Ureter (tissue), 1 donor: ENCODE measurements at places on chromosomes 4 and X. TPM values are rescaled to one million over a fixed set of nuclear protein-coding genes. Genes with fewer than 3 reads are reported as not detected.

Gene COL4A5
- total RNA-seq = 94.6 TPM

Gene RBMXL3
- total RNA-seq = not detected

Gene USP17L21
- not detected for total RNA-seq

Gene CXXC4
- 1.4 TPM for total RNA-seq

DNA sequence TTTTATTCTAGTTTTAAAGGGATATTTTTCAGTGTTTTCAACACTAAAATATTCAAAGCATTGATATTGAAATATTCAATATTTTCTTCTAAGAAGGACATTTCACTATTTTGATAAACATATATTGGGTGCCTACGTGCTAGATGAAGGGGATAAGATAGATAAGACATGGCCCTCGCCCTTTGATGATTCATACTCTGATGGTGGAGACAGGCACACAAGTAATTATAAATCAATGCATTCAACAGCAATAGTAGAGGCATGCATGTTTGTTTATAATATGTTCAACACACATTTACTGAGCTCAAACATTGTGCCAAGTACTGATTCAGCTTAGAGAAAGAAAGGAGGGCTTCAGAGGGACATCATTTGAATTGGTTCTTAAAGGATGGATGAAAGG is 22.7 kb downstream of the TMEM47 start:
- DNase-seq = no peak

DNA sequence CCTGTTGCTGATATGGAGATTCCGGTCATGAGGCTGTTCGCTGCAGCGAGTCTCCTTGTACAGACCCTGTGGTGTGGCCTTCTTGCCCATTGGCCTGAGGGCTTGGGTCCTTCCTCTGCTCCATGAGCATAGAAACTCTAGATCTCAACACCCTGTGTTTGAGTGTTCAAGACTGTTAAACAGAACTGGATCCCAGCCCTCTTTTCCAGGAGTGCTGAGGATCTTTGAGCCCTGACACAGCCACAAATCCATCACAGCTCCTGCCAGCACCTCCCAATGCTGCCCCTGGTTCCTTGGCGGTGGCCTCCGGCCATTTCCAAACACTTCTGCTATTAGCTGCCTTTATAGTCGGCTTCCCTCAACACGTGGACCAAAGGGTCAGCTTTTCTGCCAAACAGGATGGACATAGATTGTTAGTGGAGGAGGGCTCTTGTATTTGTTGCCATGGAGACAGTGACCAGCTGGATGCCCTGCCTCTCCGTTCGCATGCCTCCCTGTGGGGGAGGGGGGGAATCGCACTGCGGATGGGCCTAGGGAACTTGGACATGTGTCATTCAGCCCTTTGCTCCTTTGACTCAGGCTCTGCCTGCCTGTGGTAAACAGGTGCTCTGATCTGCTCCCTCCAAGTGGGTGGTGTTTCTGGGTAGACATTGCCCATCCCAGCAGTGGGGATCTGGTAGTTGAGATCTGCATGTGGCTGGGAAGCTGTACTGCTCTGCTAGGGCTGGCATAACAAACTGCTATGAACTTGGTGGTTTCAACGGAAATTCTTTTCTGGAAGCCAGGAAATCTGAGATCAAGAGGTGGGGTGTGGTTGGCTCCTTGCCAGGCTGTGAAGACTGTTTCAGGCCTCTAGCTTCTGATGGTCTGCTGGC is 6.9 kb upstream of the WDR1 start:
- no peak for DNase-seq

GRCh38 chrX:100672966-100673365 is 29.0 kb downstream of the SRPX2 start:
- no peak for DNase-seq
